ENCODE measurements at places on chromosomes 11 and 22.

GRCh38 chr11:16606784-16607674, 131.4 kb upstream of the C11orf58 start:
- peak; percentile 47 for DNase-seq

GRCh38 chr22:43745411-43745770, 66.7 kb downstream of the EFCAB6 start:
- no peak for DNase-seq

DNA sequence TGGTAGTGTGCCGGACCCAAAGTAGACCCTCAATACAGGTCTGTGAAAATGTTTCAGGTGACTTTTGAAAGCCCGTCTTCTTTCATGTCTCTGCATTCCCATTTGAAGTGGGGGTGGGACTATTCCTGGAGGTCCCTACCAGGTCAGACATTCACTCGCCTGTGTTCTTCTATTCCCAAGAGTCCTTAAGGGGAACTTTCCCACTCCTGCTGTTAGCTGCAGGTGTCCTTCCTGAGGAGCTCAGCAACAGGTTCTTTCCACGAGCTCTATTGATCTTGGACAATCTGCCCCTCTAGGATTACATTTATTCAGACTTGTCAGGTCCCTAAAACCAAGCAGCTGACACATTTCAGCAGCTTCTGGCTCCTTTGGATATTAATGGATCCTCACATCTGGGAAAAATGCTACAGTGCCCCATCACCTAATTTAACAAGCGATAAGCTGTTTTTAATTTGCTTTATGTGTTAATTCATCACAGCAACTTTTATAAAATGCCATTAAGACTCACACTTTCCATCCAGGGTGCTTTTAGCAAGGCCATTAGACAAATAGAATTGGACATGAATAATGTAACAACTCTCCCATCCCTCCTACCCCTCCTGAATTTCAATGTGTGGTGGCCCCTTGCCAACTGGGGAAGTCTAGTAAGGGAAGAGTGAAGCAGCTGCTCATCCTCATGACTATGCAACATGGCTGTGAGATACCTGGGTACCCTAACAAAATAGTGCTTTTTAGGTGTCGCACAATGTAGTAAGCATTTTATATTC, 259.5 kb upstream of the CCDC90B start:
- DNase-seq, result no peak

GRCh38 chr11:76131671-76132631, 74.4 kb downstream of the WNT11 start:
- DNase-seq, result no peak

GRCh38 chr11:57588046-57588710, 9.3 kb upstream of the SERPING1 start:
- no peak for DNase-seq

- DNase-seq, result no peak
These were observed 7.5 kb downstream of the ZC3H12C start for GRCh38 chr11:110100476-110101240.

DNA sequence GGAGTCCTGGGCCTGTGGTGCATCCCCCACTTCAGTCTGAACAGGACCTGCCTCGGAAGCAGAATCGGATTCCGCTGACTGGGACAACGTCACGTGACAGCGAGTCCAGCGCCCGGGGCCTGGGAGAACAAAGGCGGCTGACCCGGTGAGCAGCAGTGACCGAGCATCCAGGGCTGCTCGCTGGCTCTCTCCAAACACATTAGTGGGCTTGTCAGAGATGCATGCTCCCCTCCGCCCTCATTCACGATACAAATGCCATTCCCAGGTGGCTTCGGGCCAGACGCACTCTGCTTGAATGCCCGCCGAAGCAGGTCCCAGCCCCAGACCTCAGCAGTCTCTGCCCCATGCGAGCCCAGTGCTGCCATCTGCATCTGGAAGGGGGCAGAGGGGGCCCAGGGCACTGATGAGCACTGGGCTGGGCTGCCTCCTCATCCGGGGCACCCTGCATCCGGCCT, 91.0 kb downstream of the WNT7B start:
- no peak for DNase-seq

DNA sequence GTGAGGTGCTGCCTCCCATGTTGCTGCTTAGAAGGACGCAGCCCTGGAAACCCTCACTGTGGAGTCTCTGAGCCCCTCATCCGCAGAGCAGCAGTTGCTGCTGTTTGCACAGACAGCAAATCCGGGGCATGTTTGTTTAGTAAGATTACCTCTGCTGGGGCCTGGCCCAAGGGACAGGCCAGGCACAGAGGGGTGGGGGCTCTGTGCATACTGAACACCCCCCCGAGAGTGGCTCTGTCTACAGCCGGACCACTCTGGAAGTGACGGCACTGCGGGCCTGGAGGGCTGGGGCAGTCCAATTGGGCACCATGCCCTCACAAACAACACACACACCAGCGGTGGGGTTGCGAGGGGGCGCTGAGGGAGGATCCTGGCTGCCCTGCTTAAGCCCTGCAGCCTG, 22.9 kb upstream of the CCDC188 start:
- DNase-seq, result no peak

- peak; percentile 13 for DNase-seq
These were observed 11.7 kb upstream of the MPEG1 start for GRCh38 chr11:59224351-59224928.

GRCh38 chr11:11148104-11148509, 204.9 kb downstream of the CSNK2A3 start:
- peak; percentile 92 for DNase-seq

DNA sequence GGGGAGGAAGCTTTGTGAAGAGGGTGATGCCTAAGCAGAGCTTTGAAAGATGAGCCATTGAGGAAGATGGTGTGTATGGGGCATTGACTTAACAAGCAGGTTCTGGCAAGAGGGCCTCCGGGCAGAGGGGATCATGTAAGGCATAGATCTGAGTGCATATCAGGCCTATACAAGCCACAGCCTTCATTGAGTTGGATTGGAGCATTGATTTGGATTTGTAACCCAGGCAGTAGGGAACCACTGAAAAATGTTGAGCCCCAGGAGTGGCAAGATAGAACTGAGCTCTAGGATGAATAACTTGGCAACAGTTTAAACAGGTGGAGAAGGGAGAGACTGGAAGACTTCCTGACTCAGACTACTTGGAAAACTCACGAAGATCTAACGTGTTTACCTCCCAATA, 21.4 kb downstream of the PANX1 start:
- no peak for DNase-seq

DNA sequence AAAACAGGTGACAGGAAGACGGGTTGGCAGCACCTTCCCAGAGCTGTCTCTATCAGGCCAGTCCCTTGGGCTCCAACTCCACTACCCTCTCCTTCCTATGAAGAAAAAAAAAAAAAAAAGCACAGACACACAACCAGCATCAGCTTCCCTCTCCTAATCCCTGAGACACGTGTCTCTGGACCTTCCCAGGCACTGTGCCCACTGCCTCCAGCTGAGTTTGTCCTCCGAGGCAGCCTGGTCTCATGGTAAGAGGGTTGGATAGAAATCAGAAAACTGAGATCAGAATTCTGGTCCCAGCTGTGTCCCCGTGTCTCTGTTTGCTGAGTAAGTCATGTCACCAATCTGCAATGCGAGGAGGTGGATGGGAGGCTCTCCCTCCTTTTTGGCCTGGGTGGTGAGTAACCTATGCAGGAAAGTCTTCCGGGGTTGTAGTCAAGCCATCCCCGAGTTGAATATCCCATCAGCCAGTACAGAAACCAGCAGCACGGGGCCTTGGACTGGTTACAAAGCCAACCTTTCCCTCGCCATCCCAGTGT, 193.7 kb upstream of the TBCEL start:
- DNase-seq, result no peak

GRCh38 chr22:30324014-30324730, 2.6 kb downstream of the TBC1D10A start:
- peak; percentile 61 for DNase-seq

- no peak for DNase-seq
These were observed 85.9 kb downstream of the BUD13 start for GRCh38 chr11:116686866-116687265.

DNA sequence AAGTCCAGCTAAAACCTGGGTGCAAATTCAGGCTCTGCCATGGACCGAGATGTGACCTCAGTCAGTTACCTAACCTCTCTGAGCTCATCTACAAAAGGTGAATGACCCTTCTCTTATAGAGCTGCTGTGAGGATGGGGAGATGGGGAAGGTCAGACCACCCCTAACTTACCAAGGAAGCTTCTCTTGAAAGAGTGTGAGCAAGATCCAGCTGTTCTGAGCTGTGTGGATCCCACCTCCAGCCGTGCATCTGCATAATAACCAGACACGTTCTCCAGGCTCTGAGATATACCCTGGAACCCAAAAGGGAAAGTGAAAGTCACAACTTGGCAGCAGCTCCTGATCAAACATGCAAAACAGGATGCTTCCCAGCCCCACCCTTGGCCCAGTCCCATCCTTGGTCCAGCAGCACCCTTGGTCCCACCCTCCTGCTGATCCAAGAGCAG, at the start of gene APOL3:
APOL3 (minus strand) TSS at position 257 of the 444 bp plus-strand sequence. CDS start 11,700 bp downstream, outside the sequence.
- DNase-seq, result peak; percentile 19

- DNase-seq, result no peak
These were observed 4.6 kb upstream of the ACCSL start for GRCh38 chr11:44043157-44043556.

DNA sequence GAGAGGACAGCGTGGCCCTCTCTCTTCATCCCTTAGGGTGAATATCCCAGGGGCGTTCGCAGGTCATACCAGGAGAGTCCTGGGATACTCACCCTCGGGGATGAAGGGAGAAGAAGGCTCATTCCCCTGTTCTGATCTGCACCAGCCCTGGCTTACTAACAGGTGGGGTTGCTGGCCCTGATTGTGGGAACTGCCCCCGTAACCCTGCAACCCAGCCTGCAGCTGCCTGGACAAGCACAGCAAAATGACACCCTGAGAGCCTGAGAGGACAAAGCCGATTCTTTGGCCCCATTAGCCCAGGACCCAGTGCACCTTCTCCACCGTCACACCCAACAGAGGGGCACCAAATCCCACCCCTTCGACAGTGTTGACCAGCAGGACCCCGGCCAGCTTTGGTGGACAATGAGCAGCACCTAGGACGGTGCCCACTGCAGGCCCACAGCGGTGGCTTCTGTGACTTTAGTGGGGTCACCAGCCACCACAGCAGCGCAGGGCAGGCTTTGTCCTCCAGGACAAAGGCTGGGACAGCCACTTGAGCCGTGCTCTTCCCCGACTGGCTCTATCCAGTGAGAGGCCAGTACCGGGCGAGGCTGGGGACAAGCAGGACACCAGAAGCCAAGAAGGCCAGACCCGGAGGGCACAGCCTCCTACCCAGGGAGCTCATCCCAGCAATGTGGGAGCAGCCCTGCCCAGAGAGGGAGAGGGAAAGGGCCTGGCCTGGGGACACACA, 98.5 kb upstream of the RTL6 start:
- no peak for DNase-seq

- DNase-seq, result peak; percentile 94
These were observed at the start of gene PGM2L1 for GRCh38 chr11:74398244-74399159. TSS of gene PGM2L1 (minus strand) at chr11:74398433. CDS start at chr11:74398161, 272 bp downstream.

- peak; percentile 28 for DNase-seq
These were observed 229.5 kb downstream of the TTC28 start for GRCh38 chr22:28450109-28450508.

DNA sequence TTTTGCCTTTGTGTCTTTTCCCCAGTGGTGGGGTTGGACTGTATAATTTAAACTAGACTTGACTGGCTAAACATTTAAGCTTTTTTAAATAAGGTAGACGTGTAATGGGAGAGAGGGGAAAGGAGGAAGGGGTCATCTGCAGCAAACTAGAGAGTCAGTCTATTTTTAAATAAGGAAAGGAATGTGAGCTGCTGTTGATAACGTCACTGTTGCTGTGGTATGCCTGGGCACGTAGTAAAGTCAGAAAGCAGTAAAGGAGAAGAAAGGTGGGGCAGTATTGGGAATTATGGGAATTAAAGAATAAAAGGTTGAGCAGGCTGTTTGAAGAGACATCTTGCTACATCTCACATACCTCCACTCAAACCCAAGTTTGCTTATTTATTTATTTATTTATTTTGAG, 80.4 kb upstream of the FSHB start:
- no peak for DNase-seq

All from fibroblast of skin of right quadriceps (primary cell).